NCI-H1417 treated with DMSO at 0.1 percent for 48 hours (cell line): ENCODE measurements at places on chromosomes 12 and 14.

DNA sequence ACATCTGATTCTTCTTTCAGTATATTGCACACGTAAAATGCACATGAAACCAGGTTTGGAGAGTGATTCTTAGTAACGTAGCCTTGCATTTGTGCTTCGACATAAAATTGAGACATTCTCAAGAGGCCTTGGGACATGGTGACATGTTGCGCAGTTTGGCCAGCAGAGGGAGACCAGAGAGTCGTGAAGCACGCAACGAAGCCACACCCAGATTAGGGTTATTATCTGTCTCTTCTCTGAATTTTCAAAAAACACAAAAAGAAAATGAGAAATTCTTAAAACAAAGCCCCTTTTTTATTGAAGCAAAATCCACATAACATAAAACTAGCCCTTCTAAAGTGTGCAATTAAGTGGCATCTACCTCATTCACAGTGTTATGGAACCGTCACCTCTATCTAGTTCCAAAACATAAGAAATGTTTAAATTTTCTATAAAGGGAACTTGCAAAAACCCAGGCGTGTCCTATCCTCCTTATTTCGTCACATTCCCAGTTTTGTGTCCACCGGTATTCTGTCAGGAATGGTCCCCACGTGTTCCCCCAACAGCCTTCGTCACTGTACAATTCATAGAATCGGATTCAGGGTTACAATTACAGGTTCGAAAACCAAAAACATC is 108.8 kb upstream of the ATF7IP start:
- DNase-seq = no peak

GRCh38 chr14:82192387-82192786 is 658.7 kb upstream of the SEL1L start:
- DNase-seq = no peak

DNA sequence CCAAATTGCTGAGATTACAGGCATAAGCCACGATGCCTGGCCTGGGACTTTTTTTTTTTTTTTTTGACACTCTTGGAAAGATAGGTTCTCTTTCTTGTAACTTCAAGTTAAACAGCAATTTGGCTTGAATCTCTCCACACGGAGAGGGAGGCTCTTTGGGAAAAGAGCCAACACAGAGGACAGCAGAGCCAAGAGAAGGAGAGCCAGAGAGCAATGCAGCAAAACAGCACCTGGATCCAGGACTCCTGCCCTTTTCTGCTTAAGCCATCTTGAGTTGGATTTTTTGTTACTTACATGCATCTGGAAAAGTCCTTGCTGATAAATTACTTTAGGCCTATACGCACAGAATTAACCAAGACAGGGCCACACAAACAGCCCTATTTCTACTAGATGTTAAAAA is 176.8 kb downstream of the APAF1 start:
- no peak for DNase-seq

- DNase-seq = no peak
Observed at GRCh38 chr12:68904351-68904962, 28.5 kb downstream of the CPM start.

- DNase-seq = no peak
Observed at GRCh38 chr14:100271247-100271939, 32.4 kb downstream of the YY1 start.

- no peak for DNase-seq
Observed at GRCh38 chr12:11513288-11513687, 117.9 kb upstream of the PRB2 start.

DNA sequence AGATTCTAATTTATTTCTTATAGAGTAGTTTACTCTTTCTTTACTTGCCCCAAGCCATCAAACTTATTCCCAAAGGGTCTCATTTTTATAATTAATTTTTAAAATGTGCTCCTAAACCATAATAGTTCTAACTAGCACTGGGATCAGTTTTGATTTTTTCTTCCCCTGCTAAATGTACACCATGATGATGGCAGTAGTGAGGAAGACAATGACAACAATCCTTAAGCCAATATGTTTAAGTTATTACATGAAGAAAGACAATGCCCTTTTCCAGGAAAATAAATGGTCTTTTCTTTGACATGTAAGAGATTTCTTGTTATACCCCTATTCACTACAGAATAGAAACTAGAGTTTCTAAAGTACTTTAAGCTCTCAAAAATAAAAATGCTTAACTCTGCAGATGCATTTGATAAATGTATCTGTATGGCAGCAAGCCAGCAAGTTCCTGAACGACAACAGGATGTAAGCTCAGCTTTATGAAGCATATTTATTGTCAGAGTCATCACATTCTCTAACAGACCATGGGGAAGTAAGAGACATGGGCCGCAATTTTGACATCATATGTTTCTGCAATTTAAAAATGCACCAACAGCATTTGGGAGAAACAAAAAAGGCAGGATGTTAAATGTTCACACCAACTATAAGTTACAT is 36.0 kb upstream of the SNX6 start:
- DNase-seq = no peak
